ENCODE measurements at places on chromosomes 12 and 14.

- DNase-seq, result peak; percentile 45
These were observed 190.4 kb downstream of the SLC25A21 start for GRCh38 chr14:36981832-36982529.

DNA sequence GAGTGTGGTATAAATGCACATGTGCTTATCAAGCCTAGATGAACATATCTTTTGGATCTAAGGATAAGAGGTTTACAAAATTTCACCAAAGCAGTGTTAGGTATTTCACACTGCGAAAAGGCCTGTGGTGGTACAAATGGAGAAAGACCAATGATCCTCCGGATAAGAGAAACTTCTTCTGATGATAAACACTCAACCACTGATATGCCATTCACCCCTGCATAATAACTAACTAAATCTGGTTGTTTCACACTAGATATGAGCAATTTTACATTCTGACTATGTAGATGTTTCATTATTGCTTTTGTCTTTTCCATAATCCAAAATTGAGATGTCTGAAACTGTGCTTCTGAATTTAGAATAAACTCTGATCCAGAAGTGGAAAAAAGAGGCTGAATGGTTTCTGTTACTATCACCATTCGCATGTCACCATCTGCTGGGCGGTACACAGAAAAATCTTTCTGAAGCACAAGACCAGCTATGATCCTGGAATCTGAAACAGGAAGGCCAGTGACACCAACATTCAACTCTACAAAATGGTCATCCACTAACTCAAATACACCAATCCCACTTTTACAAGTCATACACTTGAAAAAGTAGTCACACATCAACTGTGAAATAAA is 1.3 kb downstream of the BBS10 start:
- DNase-seq, result peak; percentile 65

DNA sequence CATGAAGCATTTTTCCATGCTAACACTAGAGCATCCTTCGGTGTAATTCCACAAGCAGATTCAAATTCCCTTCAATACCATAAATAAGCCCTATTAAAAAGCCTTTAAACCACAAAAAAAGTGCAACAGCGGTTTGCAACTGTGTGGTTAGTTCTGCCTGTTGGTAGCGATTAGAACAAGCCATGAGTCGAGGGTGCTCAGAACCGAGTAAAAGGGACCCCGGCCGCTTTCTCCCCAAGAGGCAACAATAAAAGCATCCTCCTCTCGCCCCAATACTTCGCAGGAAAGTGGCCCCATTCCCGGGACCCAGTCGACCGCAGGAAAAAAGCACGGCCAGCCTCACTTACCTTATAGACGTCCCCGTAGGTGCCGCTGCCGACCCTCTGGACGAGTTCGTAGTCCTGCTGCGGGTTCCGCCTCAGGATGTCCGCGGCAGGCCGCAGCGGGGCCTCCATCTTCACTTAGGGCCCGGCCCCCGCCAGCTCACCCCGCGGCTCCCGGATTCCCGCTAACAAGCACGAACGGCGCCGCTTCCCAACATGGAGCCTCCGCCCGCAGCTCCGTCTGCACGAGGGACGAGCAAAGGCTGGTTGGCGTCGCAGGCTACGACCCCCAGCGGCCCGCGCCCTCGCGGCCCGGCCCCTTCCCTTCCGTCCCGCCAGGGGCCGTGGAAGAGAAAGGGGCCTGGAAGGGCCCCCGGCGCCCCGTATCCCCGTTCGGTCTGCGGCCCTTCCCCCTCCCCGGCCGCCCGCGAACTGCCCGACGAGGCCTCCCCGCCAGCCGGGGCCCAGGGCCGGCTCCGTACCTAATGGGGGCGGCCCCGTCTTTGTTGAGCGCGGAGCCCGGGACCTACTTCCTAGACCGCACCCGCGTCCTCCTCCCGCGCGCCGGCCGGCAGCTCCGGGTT is 521 bp downstream of the MAP4K5 start:
- peak; percentile 36 for DNase-seq

DNA sequence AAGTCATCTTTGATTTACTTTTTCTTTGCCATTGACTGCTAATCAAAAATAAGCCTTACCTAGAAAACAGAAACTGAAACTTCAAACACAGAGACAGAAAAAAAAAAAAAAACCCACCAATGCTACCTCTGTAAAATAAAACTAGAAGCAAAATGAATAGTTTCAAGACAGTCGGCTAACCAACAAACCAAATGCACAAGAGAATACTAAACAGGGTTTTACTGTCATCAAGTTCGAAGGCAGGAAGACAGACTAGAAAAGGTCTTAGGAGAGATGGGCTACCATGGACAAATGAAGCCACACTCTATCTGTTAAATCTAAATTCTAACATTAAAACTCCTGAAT is 59.5 kb downstream of the SEL1L start:
- DNase-seq, result no peak

- DNase-seq, result no peak
These were observed 68.8 kb upstream of the PRIMA1 start for GRCh38 chr14:93857081-93857480.

DNA sequence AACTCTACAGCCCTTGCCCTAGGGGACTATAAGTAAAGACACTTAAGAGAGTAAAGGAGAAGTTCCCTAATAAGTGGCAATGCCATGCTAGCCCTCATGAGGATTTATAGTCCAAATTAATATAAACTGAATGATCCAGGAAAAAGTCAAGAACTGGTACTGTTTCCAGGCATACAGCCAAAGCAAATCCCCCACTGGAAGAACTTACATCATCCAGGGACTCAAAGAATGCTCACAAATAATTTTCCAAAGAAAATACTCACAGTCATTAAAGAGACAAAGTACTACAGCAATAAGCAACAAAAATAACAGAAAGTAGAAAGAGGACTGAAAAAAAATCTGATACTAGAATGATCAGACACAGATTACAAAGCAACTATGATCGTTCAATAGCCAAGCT is 79.7 kb upstream of the RAP1B start:
- DNase-seq, result no peak

GRCh38 chr14:64147126-64147790 is 146.9 kb downstream of the ESR2 start:
- no peak for DNase-seq

DNA sequence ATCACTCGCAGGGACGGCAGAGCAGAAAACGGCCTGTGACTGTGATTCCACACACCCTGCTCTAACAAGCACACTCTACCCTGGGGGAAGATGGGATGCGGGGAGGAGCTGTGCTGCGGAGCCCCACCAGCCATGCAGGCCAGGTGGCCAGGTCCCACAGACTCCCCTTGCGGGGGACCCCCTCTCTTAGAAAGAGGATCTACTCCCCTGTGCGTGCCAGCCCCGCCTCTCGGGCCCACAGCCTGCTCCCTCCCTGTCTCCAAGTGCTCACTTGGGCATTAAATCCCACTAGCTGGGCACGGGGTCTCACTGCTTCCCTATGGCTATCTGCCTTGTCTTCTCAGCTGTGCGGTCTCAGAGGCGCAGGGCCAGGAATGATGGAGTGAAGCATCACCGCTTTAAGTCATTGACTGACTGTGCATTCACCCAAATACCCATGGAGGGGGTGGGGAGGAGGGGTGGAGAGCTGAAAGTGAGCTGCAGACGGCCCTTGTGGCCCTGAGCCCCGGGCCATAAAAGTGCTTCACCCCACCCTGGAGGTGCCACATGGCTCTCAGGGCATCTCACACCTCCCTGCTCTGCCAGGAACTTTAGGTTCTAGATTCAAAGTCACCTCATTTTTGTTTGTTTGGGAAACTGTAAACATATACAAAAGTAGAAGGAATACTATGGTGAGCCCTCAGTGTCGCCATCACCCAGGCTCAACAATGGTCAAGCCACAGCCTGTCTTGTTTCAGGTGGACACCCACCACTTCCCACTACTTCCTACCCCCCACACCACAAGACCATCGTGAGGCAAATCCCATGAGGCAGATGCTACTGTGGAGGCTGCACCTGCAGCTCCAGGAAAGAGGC is 9.4 kb downstream of the STX2 start:
- no peak for DNase-seq

DNA sequence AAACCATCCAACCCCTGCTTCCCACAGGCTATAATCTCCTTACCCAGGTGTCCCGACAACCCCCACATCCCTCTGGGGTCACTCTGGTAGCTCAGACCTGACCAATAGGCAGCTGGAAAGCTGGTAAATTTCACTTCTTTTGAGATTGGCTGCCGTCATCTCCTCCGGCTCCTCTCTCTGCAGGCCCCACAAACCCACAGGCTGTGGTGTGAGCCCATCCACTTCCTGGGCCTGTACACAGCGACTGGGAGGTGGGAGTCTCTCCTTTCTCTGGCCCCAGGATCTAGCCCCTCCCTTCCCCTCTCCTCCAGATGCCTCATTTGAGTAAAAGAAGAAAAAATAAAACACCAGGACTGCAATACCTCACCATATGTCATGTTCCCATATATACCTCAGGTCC is 709 bp downstream of the INHBC start:
- DNase-seq, result no peak

DNA sequence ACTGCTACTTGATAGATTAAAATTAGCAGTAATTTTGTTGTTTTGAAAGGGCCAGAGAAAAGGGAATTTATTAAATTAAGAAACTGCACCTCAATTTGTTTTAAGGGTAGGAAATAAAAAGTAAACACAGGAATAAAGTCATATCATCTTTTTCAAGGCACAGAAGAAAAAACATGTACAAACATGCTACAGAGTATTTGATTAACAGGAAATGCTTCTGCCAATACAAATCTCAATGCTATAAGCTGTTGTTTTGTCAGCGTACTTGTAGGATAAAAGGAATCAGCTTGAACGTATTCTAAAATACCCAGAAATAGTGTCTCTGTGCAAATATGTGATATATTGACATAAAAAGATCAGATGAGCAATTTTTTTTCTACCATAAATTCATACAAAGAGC is 474.0 kb upstream of the MGAT4C start:
- no peak for DNase-seq

Measured in kidney capillary endothelial cell (primary cell).